ENCODE measurements at places on chromosomes 6 and 20.

DNA sequence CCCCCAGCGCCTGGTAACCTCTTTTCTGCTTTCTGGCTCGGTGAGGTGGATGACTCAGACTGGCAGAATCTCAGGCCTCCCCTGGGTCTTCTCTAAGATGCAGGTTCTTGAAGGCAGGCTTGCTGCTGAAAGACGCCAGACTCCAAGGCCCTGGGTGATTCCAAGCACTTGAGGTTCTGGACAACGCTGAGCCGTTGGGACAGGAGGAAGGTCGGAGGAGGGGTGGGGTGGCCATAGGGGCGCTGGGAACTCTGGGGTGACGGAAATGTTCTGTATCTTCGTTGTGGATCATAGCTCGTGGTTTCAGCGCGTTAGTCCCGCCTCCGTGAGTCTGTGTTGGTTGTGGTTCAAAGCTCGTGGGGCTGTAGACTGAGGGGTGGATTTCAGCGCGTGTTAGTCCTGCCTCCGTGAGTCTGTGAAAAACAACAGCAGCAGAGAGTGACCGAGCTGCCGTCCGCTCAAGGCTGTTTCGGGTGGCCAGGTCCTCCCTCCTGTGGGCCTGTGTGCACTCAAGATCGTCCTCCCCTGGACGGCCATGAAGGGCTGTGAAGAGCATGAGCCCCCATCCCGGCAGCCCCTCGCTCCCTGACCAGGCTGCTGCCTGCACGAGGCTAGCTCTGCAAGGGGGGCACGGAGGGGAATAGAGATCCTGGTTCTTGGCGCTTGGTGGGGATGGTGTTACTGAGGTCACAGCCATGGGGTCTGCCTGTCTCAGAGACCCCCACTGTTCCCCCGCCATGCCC, 7.7 kb downstream of the NTSR1 start:
- DNase-seq = no peak

DNA sequence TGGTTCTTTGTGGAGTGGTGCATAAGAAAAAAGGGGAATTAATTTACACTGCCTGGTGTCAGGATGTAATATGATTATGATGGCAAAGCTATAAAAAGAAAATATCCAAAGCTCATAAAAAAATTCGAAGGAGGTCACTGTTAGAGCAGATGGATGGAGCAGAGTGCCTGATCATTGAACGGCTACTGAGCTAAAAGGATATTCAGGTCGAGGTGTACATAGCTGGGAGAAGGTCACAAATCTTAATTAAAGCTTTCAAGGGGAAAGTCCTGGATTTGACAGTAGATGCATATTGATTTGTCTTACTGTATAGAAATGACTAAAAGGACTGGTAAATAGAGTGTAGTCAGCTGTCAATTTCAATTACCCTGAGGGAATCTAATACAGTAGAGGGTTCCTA, 84.4 kb downstream of the PKIB start:
- DNase-seq = no peak

GRCh38 chr6:1110941-1111349, 201.0 kb upstream of the FOXQ1 start:
- DNase-seq = no peak

- DNase-seq = no peak
These were observed 5.9 kb upstream of the HMGA1 start for GRCh38 chr6:34230653-34231371.

- no peak for DNase-seq
These were observed 107.3 kb downstream of the GMPR start for GRCh38 chr6:16345449-16346330.

GRCh38 chr6:161815965-161816364, 542.1 kb upstream of the AGPAT4 start:
- no peak for DNase-seq

DNA sequence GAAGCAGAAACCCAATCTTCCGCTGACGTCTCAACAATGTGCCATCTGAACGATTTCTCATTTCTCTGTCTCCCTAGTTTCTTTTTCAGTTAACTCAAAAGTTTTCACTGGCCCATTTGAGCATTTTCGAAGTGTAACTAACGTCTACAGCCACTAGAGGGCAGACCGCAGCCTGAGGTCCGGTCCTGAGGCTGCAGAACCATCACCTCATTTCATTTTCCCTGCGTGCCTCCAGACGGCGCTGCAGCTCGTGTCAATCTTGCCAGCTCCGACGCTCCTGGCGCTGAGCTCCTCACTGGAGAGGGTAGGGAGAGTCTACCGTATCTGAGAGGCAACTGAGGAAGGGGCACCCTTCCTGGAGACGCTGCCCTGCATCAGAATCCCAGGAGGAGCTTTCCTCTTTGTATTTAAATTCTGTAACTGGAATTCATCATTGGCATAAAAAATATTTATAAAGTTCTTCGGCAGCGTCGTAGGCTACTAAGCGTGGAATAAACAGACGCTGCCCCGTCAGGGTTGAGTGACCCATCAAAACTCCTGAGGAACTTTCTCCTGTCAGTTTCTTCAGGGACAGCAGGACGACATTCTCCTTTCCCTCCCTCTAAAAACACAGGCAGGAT, 28.5 kb upstream of the DTNBP1 start:
- DNase-seq = peak; percentile 67

DNA sequence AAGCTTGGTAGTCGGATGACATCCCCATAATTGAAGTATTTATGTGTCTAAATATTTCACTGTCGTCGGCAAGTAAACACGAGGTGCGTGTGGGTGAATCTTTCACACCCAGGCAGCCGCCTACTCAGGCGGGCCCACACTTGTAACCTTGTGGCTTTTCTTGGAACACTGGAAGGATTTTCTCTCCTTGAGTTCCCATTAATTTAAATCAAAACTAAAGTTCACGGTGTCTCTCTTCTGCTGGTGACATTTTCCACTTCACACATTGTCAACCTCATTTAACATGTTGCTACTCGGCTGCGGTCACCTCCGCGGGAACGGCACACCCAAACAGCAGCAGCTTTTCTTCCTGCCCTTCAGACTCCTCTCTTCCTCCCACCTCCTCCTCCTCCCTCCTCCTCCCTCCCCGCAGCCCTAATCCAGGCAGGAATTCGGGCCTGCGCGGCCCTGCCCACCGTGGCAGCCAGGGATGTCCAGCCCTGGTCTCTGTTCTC, 336.6 kb downstream of the QKI start:
- peak; percentile 8 for DNase-seq

GRCh38 chr6:56220078-56220477, 27.3 kb downstream of the COL21A1 start:
- no peak for DNase-seq

- DNase-seq = peak; percentile 25
These were observed 5.9 kb downstream of the TMEM239 start for GRCh38 chr20:2822073-2822472.

GRCh38 chr20:46939031-46939965, 44.7 kb downstream of the EYA2 start:
- DNase-seq = no peak

- no peak for DNase-seq
These were observed 34.4 kb upstream of the KIF16B start for GRCh38 chr20:16607364-16608276.

DNA sequence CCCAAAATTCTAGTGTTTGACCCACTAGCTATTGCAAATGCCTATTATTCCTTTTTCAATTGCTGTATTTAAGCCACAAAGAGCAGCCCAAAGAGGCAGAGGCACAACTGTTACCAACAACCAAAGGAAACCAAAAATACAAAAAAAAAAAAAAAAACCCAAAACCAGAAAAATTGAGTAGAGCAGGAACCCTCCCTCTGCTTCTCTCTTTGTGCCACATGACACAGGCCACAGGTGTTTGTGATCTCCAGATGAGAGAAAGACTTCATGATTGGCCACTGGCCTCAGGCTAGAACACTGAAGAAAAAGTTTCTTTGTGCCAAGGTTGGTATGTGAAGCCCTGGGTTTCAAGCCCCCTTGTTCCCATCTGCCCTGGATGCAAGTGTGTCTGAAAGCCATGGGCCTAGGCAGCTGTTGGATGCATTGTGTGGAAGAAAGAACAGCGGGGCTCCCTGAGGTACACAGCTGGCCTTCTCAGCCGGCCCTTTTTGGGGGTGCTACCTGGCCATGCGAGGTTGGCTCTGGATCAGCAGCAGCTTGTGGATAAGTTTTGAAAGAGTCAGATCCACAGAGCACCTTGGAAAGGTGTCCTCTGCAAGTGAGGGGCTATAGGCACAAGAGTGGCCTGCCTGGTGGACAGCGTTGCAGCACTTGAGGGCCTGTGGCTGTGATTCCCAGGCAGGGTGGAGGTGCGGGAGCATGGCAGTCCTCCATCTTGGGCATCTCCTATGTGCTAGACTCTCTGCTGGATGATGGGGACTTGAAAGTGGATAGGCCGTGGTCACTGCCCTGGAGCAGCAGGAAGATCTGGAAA, 204.5 kb downstream of the ZDHHC14 start:
- DNase-seq = no peak

GRCh38 chr20:5491455-5491854, 174.7 kb upstream of the PROKR2 start:
- no peak for DNase-seq

GRCh38 chr6:54415517-54415916, 107.3 kb downstream of the TINAG start:
- DNase-seq = no peak

- DNase-seq = peak; percentile 37
These were observed 68.6 kb upstream of the CCN6 start for GRCh38 chr6:111985202-111985731.

DNA sequence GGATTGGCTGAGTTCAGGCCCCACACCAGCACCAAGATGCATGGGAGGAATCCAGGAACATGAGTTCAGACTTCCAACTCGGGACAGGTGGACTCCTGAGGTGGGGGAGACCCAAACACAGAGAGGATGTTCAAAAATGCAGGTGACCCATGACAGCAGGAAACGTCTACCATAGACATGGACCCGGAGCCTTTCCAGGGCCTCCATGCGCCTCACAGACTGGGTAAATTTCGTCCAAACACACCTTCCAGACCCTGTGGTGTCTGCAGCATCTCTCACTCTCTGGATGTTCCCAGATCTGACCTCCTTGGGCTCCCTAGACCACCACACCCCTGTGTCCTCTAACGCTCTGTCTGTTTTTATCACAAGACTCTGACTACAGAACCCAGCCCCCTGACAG, 87.7 kb downstream of the PXDC1 start:
- DNase-seq = no peak

DNA sequence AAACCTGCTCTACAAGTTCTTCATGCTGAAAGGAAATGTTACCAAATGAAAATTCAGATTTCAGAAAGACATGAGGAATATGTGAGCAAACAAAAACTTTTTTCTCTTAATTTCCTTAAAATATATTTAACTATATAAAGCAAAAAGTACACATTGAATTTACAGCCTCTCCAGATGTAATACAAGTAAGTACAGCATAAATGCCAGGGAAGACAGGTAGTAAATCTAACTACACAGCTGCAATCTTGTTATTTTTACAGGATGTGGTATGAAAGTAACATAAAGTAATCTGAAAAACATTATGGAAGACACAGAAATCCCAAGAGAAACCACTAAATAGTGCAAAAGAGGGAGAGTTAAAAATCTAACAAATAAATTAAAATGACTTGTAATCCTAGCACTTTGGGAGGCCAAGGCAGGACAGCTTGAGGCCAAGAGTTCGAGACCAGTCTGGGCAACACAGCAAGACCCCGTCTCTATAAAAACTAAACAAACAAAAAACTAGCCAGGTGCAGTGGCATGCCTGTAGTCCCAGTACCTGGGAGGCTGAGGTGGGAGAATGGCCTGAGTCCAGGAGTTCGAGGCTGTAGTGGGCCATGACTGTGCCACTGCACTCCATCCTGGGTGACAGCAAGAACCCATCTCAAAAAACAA, 50.7 kb downstream of the FAM8A1 start:
- no peak for DNase-seq

DNA sequence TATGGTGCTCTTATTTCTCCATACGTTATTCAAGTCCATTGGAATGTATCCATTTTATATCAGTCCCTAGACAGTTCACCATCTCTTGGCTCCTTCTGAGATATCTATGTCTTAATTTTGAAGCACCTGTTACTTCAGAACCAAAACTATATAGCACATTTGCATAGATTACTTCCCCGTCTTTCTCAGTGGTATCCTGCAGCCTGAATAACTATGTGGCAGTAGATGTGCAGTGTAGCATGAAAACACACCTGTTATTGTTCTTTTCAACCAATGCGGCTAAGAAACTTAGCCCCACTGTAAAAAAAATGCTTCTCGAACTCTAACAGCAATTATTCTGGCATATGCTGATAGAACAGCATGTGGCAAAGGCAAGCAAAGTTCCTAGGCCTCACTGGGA, 1184.4 kb upstream of the ADGRB3 start:
- DNase-seq = no peak

DNA sequence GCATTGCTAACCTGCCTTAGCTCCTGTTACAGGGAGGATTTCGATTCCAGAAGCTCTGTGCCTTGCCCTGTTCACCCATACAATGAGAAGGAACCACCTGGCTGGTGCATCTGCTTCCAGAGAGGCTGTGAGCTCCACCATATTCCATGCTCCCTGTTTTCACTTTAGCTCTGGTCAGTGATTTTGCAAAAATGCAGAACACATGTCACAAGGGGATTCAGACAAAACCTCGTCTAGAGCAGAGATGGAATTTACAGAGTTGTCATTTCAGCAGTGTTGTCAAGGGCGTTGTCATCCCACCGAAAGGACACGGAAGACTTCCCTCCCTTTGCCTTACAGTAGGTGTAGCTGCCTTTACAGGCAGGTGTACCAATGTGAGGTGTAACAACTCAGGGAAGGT, 223.0 kb upstream of the ARID1B start:
- no peak for DNase-seq

- DNase-seq = no peak
These were observed 122.0 kb upstream of the BMP5 start for GRCh38 chr6:55997223-55997874.

DNA sequence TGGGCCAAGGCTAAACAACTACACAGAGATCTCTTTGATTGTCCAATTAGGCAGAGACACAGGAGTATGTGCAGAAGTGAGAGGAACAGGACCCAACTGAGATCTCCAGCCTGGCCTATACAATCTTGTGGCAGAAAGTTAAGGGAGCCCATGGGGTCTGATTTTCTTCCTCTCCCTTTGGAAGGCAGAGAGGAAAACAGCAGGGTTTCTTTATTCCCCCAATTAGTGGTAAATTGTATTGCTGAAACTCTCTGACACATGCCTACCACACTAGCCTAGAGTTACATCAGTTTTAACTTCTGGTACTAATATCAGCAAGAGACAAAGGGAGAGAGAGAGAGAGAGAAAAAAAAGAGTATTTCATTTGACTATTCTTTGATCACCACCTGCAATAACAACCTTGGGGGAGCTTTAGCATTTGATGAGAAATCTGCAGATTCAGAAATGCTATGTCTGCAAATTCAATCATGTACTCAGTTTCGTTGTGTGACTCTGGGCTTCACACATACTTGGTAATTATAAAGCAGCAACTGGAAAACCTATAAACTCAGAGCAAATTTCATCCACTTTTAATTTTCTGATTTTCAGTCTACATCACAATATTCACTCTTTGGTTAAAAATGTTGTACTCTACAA, 260.3 kb upstream of the SPTLC3 start:
- no peak for DNase-seq

GRCh38 chr6:136775548-136775947, 16.7 kb downstream of the MAP3K5 start:
- no peak for DNase-seq

DNA sequence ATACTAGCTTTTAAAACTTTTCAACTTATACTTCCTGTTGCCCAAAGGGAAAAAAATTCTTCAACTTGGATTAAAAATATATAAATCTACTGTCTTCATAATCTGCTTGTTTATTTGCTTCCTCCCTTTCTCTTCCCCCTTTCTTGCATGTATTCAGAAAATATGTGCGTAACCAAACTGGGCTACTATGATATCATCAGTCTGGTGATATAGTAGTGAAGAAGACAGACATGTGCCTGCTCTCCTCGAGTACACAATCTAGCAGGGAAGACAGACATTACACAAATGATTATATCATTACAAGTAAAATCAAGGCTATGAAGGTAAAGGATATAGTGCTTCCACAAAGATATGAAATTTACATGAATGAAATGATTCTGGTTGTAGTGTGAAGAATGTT, 31.0 kb downstream of the IBTK start:
- DNase-seq = no peak

All from stimulated activated CD8-positive, alpha-beta memory T cell treated with anti-CD3 and anti-CD28 coated beads, Interleukin-7, amount 100 ng/mL, for 4 hours (primary cell).